ENCODE measurements at places on chromosomes 1 and 21. TPM values are rescaled to one million over a fixed set of nuclear protein-coding genes. Genes with fewer than 3 reads are reported as not detected.

- DNase-seq, result no peak
Measured at GRCh38 chr1:230337266-230337665, 88.9 kb downstream of the PGBD5 start.

- DNase-seq, result no peak
Measured at GRCh38 chr21:24994717-24995116, 612.6 kb downstream of the MRPL39 start.

Gene HSD3B2
- not detected for total RNA-seq

Gene SPRR2A
- total RNA-seq, result not detected

Gene C1QC
- 353 TPM for total RNA-seq

DNA sequence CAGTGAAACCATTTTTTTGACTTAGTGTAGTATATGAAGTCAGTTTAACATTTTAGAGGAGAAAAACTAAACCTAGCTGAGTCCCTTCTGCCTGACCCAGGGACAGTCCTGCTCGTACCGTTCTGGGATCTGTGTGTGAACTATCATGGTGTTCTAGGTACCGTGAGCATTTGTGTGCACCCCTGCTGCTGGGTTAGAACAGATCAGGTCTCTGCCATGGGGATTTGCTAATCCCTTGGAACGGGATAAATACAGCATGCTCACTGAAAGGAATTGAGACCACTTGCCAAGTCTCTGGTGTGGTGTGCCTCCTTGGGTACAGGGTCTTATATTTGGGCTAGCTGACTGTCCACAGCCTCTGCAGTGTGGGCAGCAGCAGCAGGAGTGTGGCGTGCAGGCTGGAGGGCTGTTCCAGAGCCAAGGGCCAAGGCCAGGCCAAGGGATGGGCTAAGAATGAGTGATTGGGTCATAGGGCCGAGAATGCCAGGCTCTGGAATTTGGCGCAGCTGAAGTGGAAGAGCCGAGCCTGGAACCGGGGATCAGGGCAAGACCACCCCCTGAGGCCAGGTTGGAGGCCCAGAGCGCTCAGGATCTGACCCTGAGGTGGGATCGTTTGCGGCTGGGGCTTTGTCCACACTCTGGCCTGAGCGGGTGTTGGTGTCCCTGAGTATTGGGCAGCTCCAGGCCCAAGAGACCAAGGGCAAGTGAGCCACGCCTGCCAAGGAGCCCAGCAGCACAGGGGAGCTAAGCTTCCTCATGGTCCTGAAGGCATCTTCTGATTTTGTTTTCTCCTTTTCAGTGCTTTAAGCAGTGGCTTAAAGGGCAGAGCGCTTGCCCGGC, 66.3 kb downstream of the VPS26C start:
- DNase-seq, result no peak

DNA sequence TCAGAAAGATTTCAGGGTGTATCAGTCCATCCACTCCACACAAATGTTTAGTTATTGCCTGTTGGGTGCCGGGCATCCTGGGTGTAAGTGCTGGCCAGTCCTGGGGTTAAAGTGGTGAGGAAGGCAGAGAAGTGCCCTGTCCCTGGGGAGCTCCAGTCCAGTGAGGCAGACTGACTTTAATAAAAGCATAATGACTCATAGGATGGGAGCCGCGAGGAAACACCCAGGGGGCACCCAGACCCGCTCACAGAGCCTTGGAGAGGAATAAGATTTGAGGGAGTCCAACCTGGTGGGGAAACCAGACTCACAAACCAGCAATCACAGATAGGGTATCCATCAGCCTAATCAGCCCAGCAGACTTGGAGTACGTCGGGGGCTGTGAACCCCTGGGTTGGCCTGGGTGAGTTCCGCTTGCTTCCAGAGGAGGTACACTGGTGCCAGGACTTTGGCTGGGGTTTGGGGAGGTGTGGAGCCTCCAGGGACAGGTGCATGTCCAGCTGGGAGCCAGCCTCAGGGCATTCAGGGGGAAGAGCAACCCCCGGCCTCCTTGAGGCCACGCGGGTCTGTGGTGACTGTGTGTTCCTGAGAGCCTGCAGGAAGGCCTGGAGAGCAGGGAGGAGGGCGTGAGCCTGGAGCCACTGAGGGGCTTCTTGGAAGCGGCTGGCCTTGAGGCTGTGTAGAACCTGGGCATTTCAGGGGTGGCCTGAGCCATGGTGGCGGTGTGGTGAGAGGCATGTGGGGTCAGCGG, 3.7 kb downstream of the PEAR1 start:
- DNase-seq, result no peak

GRCh38 chr21:33543505-33544129, 779 bp downstream of the SON start:
- peak; percentile 91 for DNase-seq

GRCh38 chr1:232108598-232108997, 482.0 kb downstream of the DISC1 start:
- DNase-seq, result no peak

DNA sequence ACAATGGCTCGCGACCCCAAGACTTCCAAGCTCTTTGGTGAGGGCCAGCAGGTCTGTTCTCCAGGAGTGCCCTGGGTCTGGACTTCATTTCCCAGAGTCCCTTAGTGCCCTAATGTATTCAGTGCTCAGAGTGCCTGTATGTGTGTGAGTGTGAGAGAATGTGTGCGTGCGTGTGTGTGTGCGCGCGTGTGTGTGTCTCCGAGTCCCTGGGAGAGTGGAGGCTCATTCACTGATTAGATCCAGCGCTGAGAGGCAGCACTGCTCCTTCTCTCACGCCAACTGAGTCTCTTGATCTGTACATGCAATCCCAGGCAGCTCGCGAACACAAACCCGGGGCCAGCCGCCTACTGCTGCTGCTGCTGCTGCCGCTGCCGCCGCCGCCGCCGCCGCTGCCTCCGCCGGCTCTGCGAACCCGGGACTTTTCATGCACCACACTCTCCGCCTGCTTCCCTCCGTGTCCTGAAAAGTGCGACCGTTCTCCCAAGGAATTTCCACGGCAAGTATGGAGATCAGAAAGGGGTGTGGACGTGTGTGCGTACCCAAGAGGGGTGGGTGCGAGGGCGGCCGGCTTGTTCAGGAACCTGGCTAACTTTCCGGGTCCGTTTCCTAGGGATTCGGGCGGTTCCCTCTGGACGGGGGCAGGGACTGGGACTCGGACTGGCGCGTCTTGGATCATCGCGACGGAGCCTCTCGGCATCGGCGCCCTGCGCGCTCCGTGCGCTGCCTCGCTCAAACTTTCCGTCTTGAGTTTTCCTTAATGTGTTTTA, at the start of gene RNF220:
TSS of gene RNF220 (plus strand) at position 225 of the 767 bp plus-strand sequence.
- peak; percentile 76 for DNase-seq

- no peak for DNase-seq
Measured at GRCh38 chr1:47226121-47226838, 5.7 kb downstream of the TAL1 start.

DNA sequence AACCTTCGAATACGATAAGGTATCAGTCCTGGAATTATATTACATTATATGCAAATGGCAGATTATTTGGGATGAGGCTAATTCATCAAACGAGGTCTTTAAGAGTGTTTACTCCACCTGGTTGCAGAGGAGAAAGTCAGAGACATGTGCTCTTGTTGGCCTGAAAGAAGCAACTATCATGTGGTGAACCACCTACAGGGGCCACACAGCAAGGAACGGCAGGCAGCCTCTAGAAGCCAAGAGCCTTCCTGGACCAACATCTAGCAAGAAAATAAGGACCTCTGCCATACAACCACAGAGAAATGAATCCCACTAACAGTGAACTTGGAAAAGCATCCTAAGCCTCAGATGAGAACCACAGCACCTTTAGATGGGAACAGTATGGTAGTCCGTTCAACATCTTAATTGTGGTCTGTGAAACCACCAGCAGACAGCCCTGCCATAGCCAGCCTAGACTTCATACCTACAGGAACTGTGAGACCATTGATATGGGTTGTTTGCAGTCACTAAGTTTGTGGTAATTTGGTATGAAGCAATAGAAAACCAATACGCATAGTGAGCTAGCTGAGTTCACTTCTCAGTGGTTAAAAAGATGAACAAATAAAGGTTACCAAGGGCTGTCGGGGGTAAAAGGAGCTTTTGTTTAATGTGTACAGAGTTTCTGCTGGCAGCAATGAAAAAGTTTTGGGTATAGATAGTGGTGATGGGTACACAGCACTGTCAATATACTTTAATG, 345.7 kb upstream of the RUNX1 start:
- no peak for DNase-seq

Gene CLCC1
- 35.1 TPM for total RNA-seq

- DNase-seq, result no peak
Measured at GRCh38 chr1:228023294-228023639, 16.5 kb downstream of the WNT3A start.

- no peak for DNase-seq
Measured at GRCh38 chr1:151902858-151903257, 6.5 kb downstream of the THEM4 start.

- no peak for DNase-seq
Measured at GRCh38 chr1:9990944-9991343, 6.1 kb upstream of the RBP7 start.

DNA sequence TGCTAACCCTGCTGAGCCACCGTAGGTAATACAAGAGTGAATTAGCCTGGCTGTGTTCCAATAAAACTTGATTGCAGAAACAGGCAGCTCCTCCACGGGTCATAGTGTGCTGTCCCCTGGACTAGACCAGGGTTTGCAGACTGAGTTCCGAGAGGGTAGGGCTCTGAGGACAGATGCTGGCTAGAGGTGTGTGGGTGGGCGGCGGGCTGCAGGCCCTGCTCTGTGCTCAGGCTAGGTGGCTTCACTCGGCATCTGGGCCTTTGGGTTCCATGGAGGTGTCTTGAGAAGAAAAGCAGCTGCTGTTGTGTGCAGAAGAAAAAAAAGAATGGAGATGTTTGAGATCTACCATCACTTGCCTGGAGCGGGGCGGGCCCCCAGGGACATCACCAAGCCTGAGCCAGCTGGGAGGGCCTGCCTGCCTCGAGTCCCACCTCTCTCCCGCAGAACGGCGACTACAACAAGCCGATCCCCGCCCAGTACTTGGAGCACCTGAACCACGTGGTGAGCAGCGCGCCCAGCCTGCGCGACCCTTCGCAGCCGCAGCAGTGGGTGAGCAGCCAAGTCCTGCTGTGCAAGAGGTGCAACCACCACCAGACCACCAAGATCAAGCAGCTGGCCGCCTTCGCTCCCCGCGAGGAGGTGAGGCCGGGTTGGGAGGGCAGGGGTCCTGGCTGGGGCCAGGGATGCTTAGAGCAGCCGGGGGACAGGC, 7.9 kb downstream of the TMEM201 start:
- DNase-seq, result peak; percentile 61

DNA sequence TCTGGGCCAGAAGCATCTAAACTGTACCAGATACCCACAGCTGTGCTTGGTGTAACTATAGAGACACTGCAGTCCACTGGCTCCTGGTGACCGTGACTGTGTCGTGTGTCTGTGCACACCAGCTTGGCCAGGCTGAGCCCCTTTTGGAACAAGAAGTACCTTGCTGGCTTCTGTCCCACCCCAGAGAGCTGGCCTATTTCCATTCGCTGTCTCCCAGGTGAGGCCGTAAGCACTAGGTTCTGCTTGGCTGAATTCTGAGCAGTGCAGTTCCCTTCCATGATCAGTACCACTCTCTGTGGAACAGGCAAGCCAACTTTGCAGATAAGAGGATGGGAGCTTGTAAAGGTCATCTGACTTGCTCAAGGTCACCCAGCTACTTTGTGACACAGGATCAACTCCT, 119.9 kb upstream of the DNAH14 start:
- DNase-seq, result no peak

Gene EVA1C
- 55.4 TPM for total RNA-seq

DNA sequence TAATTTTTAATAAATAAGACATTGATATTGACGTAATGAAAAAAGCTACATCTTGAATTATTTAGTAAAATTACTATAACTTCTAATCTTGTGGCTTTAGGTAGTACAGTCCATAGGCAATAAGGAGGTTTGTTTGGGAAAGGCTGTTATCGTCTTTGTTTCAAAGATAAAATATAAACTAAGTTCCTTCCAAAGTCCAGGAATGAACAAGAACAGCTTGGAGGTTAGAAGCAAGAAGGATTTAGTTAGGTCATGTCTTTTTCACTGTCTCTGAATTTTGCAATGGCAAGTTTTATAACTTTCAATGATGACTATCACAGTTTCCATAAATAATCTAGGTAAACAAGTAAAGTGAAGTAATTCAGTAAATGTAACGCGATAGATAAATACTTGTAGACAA, 106.9 kb upstream of the OLFM3 start:
- DNase-seq, result no peak

Gene TTC3
- total RNA-seq, result 99.0 TPM
